Osteoblast (primary cell): ENCODE measurements at places on chromosomes 1 and 21. TPM values are rescaled to one million over a fixed set of nuclear protein-coding genes. Genes with fewer than 3 reads are reported as not detected.

GRCh38 chr1:198726455-198726854 lies 87.6 kb downstream of the PTPRC start:
- peak; percentile 85 for DNase-seq
- H3K36me3 ChIP-seq: no peaks in the 10 kb centered on the region
- H3K4me3 ChIP-seq: no peak overlapping the region
- no peak overlapping the region for H3K27ac ChIP-seq

Gene APOBEC4
- total RNA-seq: under 0.01 TPM in 1 of 2 replicates, not detected in the other

DNA sequence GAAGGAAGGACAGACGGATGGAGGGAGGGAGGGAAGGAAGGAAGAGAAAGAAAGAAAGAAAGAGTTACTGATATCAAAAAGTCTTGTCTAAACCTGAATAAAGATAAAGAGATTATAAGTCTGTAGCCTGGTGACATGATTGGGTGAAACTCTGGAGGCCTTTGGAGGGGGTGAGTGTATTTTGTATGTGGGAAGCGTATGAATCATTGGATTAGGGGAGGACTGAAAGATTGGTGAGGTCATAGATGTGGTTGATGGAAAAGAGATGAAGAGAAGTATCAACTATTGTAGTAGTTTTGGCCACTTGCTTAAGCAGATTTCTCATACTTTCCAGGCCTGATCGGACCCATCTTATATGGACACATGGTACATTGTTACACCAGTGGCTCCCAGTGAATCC lies 11.5 kb upstream of the KCNJ6 start:
- H3K4me3 ChIP-seq: no peak overlapping the region
- H3K36me3 ChIP-seq: no peaks in the 10 kb centered on the region
- H3K27me3 ChIP-seq: peaks cover 10% of the 10 kb centered on the region
- H3K27ac ChIP-seq: no peak overlapping the region
- no peaks in the 10 kb centered on the region for H3K4me1 ChIP-seq

- peaks cover 53% of the 10 kb centered on the region for H3K4me1 ChIP-seq
- peak overlapping the region; percentile 87 for H3K27ac ChIP-seq
- no peak for DNase-seq
- H3K4me3 ChIP-seq: no peak overlapping the region
Observed at GRCh38 chr21:16569679-16570078, 839.9 kb downstream of the USP25 start.

Gene PTGFR
- total RNA-seq: 67.7 and 81.9 TPM in 2 replicates

GRCh38 chr1:114063544-114063943 lies 84.3 kb downstream of the OLFML3 start:
- H3K36me3 ChIP-seq: no peaks in the 10 kb centered on the region
- no peaks in the 10 kb centered on the region for H3K4me1 ChIP-seq
- no peaks in the 10 kb centered on the region for H3K27me3 ChIP-seq
- H3K4me3 ChIP-seq: no peak overlapping the region
- H3K27ac ChIP-seq: no peak overlapping the region

DNA sequence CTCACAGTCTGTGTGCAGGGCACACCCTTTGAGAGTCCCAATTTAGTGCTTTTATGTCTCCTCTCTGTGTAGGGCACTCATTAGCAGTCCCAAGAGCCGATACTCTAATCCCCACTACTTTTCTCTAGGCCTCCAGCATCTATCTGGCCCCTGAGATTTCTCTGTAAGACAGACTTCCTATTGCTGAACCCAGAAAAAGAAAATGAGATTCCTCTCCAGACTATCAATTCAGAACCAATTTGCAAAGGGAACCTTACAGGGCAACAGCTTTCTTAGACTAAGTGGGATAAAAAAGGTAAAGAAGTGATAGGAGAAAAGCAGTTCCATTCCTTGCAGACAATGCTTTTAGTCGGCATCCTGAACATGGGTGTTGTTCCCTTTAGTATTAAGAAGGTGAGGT lies 172.2 kb downstream of the EDEM3 start:
- no peak overlapping the region for H3K27ac ChIP-seq
- no peaks in the 10 kb centered on the region for H3K4me1 ChIP-seq
- H3K27me3 ChIP-seq: no peaks in the 10 kb centered on the region
- no peak overlapping the region for H3K4me3 ChIP-seq

GRCh38 chr1:230708631-230709580 lies 5.0 kb downstream of the AGT start:
- no peaks in the 10 kb centered on the region for H3K36me3 ChIP-seq
- H3K4me1 ChIP-seq: peaks cover 5% of the 10 kb centered on the region
- H3K27ac ChIP-seq: no peak overlapping the region
- no peaks in the 10 kb centered on the region for H3K27me3 ChIP-seq

DNA sequence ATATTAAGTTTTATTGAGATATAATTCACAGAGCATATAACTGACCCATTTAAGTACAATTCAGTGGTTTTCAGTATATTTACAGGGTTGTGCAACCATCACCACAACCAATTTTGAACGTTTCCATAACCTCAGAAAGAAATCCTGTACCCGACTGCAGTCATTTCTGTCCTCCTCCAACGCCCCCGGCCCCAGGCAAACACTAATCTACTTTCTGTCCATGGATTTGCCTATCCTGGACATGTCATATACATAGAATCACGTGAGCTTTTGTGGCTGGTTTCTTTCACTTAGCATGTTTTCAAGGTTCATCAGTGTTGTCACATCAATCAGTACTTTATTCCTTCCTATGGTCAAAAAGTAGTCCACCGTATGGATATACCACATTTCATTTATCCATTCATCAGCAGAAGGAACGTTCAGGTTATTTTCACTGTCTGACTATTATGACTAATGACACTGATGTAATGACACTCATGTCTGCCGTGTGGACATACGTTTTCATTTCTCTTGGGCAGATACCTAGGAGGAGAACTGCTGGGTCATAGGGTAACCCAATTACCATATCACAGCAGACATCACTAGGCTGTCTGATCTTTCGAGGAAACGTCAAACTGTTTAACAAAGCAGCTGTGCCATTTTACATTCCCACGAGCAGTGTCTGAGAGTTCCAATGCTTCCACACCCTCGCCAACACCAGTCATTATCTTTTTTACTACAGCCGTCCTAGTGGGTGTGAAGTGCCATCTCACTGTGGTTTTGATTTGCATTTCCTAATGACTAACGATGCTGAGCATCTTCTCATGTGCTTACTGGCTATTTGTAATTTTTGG lies 30.8 kb downstream of the MRPL37 start:
- peaks cover 16% of the 10 kb centered on the region for H3K4me1 ChIP-seq
- H3K27ac ChIP-seq: no peak overlapping the region
- no peak overlapping the region for H3K4me3 ChIP-seq
- H3K36me3 ChIP-seq: no peaks in the 10 kb centered on the region
- DNase-seq: peak; percentile 32

- no peaks in the 10 kb centered on the region for H3K36me3 ChIP-seq
- no peaks in the 10 kb centered on the region for H3K4me1 ChIP-seq
- no peak overlapping the region for H3K4me3 ChIP-seq
- H3K27ac ChIP-seq: no peak overlapping the region
- no peaks in the 10 kb centered on the region for H3K27me3 ChIP-seq
- DNase-seq: no peak
Observed at GRCh38 chr1:68808351-68808750, 311.5 kb upstream of the DEPDC1 start.

DNA sequence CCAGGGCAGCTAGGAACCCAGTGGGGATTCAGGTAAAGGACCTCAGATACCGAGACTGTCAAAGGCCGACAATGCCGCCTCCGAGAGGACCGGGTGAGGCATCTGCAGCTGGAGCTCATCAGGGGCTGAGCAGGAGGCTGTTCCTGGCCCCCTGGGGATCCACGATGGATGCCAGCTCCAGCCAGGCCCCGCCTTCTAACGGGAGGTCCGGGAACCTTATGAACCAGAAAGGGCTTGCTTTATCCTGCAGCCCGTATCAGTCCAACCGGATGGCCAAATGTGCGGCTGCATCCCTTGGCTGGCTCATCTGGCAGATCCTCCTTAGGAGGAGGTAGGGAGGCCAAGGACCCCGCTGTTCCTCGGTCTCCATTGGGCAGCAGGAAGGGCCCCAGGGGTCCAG lies 32.0 kb downstream of the SLC45A1 start:
- peaks cover 24% of the 10 kb centered on the region for H3K36me3 ChIP-seq
- H3K27ac ChIP-seq: no peak overlapping the region
- DNase-seq: peak; percentile 88
- H3K4me3 ChIP-seq: no peak overlapping the region
- H3K4me1 ChIP-seq: no peaks in the 10 kb centered on the region

GRCh38 chr21:26811482-26811881 lies 33.7 kb downstream of the ADAMTS1 start:
- no peaks in the 10 kb centered on the region for H3K36me3 ChIP-seq
- H3K4me1 ChIP-seq: peaks cover 7% of the 10 kb centered on the region
- no peak overlapping the region for H3K4me3 ChIP-seq
